ENCODE measurements at places on chromosomes 2 and 18.
A peak's percentile ranks its signal among the peaks of the same experiment; 100 is the strongest.

DNA sequence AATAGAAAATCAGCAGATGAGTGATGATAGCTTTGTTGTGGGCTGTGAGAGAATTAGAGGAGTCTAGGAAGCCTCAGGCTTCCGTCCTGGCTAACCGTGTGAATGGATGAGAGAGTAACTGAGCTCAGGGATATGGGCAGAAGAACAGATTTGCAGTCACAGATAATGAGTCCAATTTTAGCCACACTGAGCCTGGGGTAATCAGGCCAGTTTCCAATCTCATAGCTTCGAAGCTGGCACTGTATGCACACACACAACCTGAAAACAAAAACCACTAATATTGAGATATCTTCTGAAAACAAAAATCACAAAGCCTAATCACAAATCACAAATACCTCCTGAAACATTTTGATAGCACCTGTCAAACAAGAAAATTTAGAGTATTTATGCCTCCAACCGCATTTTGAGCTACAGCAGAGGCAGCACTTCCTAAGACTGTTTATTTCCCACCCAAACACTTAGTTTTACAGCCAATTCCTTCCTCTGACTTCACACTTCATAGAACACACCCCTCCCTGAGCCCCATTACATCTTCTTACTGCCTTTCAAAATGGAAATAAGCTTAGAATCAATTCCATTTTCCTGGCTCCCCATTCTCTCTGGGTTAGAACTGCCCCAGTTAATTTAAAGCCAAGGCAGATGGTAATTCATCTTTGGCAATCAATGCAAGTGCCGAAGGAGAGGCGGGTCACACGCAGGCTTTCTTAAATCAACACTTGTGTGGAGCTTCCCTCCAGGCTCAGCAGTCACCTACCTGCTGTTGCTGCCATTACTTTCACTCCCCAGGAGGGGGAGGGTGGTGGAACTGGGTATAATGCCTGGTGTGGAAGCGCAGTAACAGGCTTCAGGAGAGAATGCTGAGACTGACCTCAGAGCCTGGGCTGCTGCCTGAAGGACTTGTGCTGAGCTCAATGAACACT, 18.9 kb downstream of the TTR start:
- peak; percentile 42 for DNase-seq

GRCh38 chr2:215531284-215531683, 95.4 kb upstream of the FN1 start:
- no peak for DNase-seq

GRCh38 chr2:172561270-172561669, 5.4 kb downstream of the PDK1 start:
- DNase-seq, result no peak

DNA sequence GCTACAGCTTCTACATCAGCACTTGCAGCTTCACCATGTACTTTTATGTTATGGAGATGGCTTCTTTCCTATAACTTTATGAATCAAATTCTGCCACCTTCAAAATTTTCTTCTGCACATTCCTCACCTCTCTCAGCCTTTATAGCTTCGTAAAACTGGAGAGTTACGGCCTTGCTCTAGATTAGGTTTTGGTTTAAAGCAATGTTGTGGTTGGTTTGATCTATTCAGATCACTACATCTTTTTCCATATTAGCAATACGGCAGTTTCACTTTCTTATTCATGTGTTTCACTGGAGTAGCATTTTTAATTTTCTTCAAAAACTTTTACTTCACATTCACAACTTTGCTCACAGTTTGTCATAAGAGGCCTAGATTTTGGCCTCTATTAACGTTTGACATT, 242.9 kb upstream of the GYPC start:
- no peak for DNase-seq

DNA sequence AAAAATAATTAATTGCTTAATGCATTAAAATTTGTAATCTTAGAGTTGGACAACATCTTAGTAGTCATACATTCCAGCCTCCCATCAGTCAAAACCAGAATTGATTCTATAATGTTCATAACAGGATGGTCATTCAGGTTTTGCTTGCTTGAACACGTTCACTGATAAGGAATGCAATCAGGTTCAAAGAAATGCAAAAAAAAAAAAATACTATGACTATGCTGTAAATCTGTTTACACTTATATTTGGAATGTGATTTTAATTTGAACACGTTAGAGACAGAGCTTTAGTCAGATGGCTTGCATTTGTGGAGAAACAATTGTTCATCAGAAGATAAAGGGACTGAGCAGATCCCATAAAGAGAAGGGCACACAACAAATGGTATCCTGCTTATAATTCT, 131.3 kb upstream of the UNC80 start:
- no peak for DNase-seq

DNA sequence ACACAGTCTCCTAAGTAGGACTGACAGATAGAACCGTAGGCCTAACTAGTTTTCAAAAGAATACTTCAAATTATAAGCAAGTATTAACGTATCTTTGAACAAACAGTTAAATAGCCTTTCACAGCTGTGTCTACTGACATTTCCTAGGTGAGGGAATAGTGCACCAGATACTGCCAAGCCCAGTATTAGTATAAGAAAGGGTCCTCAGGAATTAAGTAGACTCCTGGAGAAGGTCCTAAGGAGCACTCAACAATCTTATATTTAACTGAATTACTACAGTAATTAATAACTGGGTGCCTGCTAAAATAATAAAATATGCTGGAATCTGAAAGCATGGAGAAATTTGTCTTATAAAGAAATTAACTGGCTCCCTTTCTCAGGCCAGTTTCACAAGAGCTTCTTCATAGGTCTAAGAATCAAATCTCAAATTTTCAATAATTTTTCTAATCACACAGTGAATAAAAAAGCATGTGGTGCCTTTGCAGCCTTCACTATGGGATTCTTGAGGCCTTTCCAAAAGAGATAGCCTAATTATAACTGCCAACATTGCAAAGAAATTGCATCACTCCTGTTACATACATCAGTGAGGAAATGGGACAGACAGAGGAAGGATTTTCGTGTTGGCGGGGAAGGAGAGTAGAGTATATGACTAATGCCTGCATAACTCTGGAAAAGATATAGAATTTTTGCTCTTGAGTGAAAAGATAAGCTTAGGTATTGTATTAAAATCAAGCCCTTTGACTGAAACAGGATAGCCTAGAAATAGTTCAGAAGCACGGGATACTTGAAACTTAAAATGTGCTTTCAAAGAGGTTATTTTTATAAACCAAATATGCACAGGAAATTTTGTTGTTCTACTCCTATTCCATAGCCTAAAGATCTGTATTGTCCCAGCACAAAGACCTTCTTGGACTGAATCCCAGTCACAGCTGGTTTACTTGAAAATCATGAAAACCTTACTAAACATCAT, 228.6 kb upstream of the STK17B start:
- no peak for DNase-seq

DNA sequence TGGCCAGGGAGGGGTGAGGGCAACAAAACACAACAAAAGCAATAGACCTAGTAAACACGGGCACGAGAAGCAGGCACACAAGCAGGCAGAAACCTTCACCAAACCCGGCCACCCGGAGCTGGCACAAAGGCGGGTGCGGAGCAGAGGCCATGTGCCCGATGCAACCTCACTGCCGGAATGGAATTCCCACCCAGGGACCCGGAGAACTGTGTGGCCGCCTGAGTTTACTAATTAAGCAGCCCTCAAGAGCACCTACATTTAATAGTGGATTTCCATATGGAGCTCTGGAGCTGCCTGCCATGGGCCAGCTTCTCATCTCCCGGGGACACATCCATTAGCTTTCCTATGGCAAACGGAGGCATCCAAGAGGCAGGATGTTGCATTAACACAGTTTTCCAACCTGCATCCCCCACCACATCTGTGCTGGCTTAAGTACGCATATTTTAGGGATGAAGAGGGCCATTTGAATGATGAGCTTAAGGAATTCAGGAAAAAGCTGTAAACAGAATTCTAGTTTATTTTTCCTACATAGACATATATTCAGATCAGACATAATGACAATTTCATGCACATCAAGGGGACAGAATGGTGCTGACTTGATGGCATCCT, 104.5 kb upstream of the SMIM21 start:
- DNase-seq, result no peak

GRCh38 chr18:42931491-42931890, 184.0 kb downstream of the RIT2 start:
- DNase-seq, result no peak

- no peak for DNase-seq
Measured at GRCh38 chr2:51297488-51297887, 265.6 kb upstream of the NRXN1 start.

DNA sequence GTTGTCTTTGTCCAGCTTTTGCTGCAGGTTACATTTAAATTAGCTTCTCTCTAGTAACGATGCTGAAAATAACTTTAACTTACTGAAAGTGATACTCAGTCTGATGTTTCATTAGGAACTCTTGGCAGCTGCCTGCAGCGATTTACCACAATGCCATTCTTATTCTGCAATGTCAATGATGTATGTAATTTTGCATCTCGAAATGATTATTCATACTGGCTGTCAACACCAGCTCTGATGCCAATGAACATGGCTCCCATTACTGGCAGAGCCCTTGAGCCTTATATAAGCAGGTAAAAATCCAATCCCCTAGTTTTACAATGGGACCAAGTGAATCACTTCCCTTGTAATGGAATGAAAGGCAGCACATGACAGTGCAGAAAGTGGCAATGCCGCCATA, 16.3 kb upstream of the MFF start:
- no peak for DNase-seq

GRCh38 chr2:228681426-228681825, 499.9 kb upstream of the SPHKAP start:
- DNase-seq, result no peak

DNA sequence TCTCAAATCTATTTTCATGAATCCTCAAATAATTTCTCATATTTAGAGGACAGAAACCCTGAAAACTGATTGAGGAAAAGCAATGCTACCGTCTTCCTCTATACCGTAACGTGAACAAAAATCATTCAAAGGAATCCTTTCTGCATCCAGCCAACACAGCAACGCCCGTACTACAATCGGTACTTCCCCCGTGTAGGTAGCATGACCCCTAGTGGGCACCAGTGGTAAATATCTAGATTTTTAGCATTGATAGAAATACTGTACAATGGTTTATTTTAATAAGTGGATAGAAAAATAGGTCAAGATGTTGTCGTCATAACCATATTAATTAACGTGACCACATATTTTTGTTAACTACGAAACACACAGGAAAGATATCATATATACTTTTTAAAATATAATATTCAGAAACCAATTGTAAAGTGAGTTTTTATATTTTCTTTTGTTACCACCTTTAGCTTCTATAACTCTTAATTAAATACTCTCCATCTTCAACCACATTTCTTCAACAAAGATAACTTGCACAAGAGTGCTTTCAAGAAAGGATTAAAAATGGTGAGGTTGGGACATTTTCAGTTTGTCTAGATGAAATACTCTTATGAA, 194.1 kb downstream of the SS18 start:
- peak; percentile 16 for DNase-seq

GRCh38 chr2:195863121-195863520, 205.5 kb downstream of the DNAH7 start:
- DNase-seq, result no peak

DNA sequence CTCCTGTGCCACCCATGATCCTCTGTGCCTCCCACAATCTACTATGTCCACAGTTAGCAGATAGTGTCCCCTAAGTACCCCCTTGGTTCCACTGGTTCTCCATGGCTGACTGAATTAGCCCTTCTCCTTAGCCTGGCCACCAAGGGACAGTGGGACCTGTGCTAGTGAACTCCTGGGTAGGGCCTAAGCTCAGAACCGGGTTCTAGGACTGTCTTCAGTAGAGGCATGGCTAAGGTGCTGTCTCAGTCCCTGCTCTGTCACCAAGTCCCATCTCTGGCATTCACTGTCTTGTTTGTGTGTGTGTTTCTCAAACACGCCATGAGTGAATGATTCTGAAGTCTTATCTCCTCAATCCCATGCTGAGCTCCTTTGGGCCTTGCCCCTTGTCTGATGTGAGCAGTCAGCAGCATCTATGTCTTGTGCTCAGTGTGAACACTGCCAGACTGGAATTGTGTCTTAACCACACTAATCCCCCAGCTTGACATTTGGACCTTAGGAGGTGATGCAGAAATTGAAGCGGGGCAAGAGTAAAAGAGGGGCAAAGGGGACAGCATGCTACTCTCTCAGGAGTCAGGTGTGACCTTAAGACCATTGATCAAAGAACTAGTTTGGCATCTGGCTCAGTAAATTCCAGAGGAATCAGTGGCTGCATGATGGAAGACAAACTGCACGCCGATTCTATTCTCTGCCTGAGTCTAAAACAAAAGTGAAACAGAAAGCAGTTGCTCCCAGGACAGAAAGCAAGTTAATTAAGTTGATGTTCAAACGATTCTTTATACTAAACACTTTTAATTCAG, 190.5 kb downstream of the ALPK2 start:
- DNase-seq, result no peak

DNA sequence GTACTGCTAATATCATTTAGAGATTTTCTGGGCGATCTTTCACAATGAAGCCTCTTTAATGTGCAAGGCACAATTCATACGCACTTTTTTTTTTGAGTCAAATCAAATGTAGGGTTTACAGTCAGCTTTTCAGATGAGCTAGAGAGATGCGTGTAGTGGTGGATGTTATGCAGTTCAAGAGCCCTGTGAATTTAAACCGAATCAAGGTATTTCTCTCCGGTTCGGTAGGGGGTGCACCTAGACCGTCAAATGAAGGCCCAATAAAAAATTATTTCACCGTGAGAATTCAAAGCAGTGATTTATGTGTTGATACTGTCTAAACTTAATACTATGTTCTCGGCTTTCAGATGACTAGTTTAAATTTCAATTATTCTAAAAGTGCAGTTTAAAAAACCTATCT, 1.1 kb downstream of the PTH2R start:
- DNase-seq, result no peak

DNA sequence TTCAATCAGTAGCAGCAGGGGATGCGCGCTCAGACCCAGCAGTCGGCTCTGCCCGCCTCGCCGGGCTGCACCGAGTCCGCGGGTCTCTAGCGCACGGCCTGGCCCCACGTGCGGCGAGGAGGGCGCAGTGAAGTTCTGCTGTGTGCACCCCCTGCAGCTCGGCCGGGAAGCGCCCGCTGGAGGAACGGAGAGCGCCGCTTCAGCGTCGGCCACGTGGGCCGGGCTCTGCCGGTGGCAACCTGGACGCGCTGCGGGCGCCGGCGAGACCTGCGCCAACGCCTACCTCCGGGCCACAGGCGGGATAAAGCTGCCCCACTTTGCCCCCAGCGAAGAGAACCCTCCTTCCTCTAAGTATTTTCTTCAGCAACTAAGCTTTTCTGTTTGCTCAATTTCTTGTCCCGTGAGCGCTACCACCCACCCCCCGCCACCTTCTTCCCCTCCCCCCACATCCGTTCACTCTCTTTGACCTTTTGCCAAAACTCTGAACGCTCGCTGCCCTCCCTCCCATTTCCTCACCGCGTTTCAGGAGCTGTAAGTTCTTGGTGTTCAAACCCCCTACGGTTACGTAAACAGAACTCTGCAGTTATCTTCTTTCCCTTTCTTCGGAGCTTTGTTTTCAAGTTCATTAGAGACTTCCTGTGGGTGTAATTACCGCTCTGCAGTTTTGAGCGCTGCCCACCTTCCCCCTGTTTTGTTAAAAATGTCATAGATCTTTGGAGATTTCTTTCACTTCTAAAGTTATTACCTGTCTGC, 42.6 kb upstream of the EDAR start:
- peak; percentile 49 for DNase-seq

Data from transverse colon (tissue), 4 donors.